IgD-negative memory B cell (primary cell): ENCODE measurements at places on chromosomes 6 and 20. TPM values are rescaled to one million over a fixed set of nuclear protein-coding genes. Genes with fewer than 3 reads are reported as not detected.

BTN1A1 gene
- 3.7 TPM for polyA plus RNA-seq

CHD6 gene
- polyA plus RNA-seq: 56.1 TPM

TAP2 gene
- 26.8 TPM for polyA plus RNA-seq

BMP5 gene
- polyA plus RNA-seq: not detected

ECT2L gene
- polyA plus RNA-seq: 0.23 TPM

PRL gene
- not detected for polyA plus RNA-seq

TMEM244 gene
- polyA plus RNA-seq: 0.84 TPM

DDO gene
- not detected for polyA plus RNA-seq

BIRC7 gene
- not detected for polyA plus RNA-seq

KCTD20 gene
- polyA plus RNA-seq: 35.4 TPM

MAP7 gene
- polyA plus RNA-seq: 4.0 TPM

GABRR1 gene
- polyA plus RNA-seq: not detected

TRIM40 gene
- 0.10 TPM for polyA plus RNA-seq

MRPS10 gene
- 44.8 TPM for polyA plus RNA-seq

FAM162B gene
- not detected for polyA plus RNA-seq

RALGAPB gene
- 13.0 TPM for polyA plus RNA-seq

PPP1R14C gene
- polyA plus RNA-seq: not detected

ZFP57 gene
- 1.3 TPM for polyA plus RNA-seq

CLDN20 gene
- polyA plus RNA-seq: not detected

CST1 gene
- not detected for polyA plus RNA-seq

KCNG1 gene
- polyA plus RNA-seq: 3.3 TPM

SRXN1 gene
- polyA plus RNA-seq: 5.5 TPM

KIF25 gene
- not detected for polyA plus RNA-seq

C20orf141 gene
- not detected for polyA plus RNA-seq

ENTPD6 gene
- 26.9 TPM for polyA plus RNA-seq

PDE10A gene
- not detected for polyA plus RNA-seq

BFSP1 gene
- not detected for polyA plus RNA-seq

GCLC gene
- polyA plus RNA-seq: 25.6 TPM

MLIP gene
- not detected for polyA plus RNA-seq

ZGPAT gene
- 59.4 TPM for polyA plus RNA-seq

SLC22A3 gene
- polyA plus RNA-seq: not detected

ZNF217 gene
- 29.9 TPM for polyA plus RNA-seq

SF3B5 gene
- 378 TPM for polyA plus RNA-seq

LHFPL5 gene
- not detected for polyA plus RNA-seq

SLC17A1 gene
- polyA plus RNA-seq: not detected

KCNQ5 gene
- 6.9 TPM for polyA plus RNA-seq

ARMC2 gene
- 3.2 TPM for polyA plus RNA-seq

MDN1 gene
- polyA plus RNA-seq: 7.9 TPM

BHLHE23 gene
- not detected for polyA plus RNA-seq

RAET1L gene
- not detected for polyA plus RNA-seq

VARS1 gene
- polyA plus RNA-seq: 83.0 TPM

ACTL10 gene
- 12.0 TPM for polyA plus RNA-seq

SYTL3 gene
- 1.8 TPM for polyA plus RNA-seq

ATRN gene
- polyA plus RNA-seq: 7.7 TPM

PHACTR1 gene
- 12.8 TPM for polyA plus RNA-seq

MICB gene
- 9.3 TPM for polyA plus RNA-seq

CLIC5 gene
- polyA plus RNA-seq: 1.9 TPM

PAK5 gene
- not detected for polyA plus RNA-seq
